ENCODE measurements at places on chromosomes 3 and 15. TPM values are rescaled to one million over a fixed set of nuclear protein-coding genes. Genes with fewer than 3 reads are reported as not detected.

SLC12A1 gene
- not detected for total RNA-seq

TLR9 gene
- not detected for total RNA-seq

SAMMSON gene
- total RNA-seq = not detected

DISP2 gene
- 0.15 TPM for total RNA-seq

PROK2 gene
- not detected for total RNA-seq

P4HTM gene
- total RNA-seq = 28.9 TPM

LPP gene
- total RNA-seq = 29.6 TPM

CFAP161 gene
- total RNA-seq = 0.32 TPM

IGSF11 gene
- not detected for total RNA-seq

FOXL2NB gene
- total RNA-seq = not detected

CCDC54 gene
- total RNA-seq = not detected

TMEM158 gene
- total RNA-seq = 2.6 TPM

SLC28A1 gene
- not detected for total RNA-seq

EEF1AKMT4 gene
- 3.6 TPM for total RNA-seq

RYR3 gene
- not detected for total RNA-seq

DAZL gene
- not detected for total RNA-seq

SENP7 gene
- 10.4 TPM for total RNA-seq

ST8SIA2 gene
- not detected for total RNA-seq

TNIK gene
- total RNA-seq = 46.7 TPM

MYL3 gene
- total RNA-seq = not detected

REC114 gene
- not detected for total RNA-seq

RETNLB gene
- total RNA-seq = not detected

ASB14 gene
- total RNA-seq = not detected

MYZAP gene
- total RNA-seq = 22.6 TPM

HDC gene
- total RNA-seq = not detected

EXD1 gene
- total RNA-seq = not detected

NR1D2 gene
- total RNA-seq = 20.7 TPM

C2CD4B gene
- 65.3 TPM for total RNA-seq

GUCA1C gene
- not detected for total RNA-seq

TRAIP gene
- total RNA-seq = 5.2 TPM

ADGRG7 gene
- total RNA-seq = not detected

BLM gene
- total RNA-seq = 7.3 TPM

LRRK1 gene
- total RNA-seq = 5.2 TPM

LEKR1 gene
- not detected for total RNA-seq

SAMD7 gene
- total RNA-seq = not detected

COPB2 gene
- total RNA-seq = 216 TPM

GHSR gene
- total RNA-seq = not detected

BCHE gene
- 36.5 TPM for total RNA-seq

IL12A gene
- 6.4 TPM for total RNA-seq

STRA6 gene
- 0.32 TPM for total RNA-seq

Measured in epithelial cell of umbilical artery (primary cell).